ENCODE measurements at places on chromosomes 7 and 10. TPM values are rescaled to one million over a fixed set of nuclear protein-coding genes. Genes with fewer than 3 reads are reported as not detected.
A peak's percentile ranks its signal among the peaks of the same experiment; 100 is the strongest.

WEE2 gene
- total RNA-seq = not detected

OR6V1 gene
- not detected for total RNA-seq

DNA sequence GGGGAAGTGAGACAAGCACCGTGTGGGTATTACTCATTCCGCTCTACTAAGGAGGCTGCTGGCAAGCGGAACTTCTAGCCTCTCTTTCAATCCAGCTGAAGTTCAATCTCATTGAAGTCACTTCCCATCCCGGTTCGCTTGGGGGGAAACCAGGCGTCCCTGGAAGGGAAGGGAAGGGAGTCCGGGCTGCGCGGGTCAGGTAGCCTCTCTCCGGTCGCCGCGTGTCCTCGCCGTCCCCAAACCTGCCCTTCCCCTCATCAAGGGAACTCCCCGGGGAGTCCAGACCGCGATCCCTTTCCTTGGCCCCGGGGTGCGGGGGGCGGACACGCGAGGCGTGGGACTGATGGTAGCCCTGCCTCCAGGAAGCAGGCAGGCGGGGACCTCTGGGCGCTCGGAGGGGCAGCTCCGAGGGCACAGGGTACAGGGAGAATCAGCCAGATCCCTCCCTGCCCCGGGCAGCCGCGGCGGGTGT, 598 bp upstream of the ZEB1 start:
- DNase-seq = peak; percentile 83

DNA sequence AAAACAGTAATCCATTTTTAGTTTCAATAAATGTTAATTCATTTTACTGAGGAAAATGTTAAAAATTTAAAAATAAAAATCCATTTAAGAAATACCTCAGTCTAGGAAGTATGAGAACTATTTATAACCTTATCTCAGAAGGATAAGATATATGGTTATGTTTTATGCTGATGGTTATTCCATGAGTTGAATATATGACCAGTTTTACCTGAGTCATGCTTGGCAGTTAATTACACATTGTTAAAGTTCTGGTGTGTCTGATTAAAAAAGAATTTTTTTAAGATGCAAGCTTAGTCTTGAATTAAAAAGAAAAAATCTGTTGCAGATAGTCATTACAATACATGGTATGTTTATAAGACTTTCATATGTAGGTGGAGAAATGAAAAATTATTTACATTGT, 191.7 kb downstream of the ARL4A start:
- DNase-seq = no peak

DNA sequence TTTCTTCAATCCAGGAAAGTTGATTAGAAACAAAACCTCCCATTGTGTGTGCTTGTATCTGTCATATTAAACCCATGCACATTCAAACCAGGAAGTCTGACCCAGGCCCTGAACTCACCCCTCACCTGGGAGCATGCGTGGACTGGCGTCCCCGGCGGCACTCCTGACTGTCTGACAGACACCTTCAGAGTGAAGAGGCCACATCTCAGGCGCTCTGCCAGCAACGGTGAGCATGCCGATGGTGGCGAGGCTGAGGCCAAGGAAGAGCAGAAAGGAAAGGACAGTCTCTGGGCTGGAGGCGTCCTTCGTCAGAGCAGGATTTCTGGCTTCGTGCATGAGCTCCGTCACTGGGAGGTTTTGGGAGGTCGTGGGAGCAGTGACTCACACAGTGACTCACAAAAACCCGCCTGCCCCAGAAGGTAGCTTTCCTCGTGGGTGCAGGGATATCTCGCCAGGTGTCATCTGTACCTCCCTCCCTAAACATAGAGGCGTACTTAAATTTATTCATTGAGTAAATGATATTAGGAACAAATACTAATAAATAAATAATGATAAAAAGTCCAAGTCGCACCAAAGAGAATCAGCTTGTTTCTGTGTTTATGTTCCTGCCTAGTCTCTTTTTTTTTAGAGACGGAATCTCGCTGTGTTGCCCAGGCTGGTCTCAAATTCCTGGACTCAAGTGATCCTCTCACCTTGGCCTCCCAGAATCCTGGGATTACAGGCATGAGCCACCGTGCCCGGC, 13.5 kb downstream of the IQCE start:
- DNase-seq = peak; percentile 33

DNA sequence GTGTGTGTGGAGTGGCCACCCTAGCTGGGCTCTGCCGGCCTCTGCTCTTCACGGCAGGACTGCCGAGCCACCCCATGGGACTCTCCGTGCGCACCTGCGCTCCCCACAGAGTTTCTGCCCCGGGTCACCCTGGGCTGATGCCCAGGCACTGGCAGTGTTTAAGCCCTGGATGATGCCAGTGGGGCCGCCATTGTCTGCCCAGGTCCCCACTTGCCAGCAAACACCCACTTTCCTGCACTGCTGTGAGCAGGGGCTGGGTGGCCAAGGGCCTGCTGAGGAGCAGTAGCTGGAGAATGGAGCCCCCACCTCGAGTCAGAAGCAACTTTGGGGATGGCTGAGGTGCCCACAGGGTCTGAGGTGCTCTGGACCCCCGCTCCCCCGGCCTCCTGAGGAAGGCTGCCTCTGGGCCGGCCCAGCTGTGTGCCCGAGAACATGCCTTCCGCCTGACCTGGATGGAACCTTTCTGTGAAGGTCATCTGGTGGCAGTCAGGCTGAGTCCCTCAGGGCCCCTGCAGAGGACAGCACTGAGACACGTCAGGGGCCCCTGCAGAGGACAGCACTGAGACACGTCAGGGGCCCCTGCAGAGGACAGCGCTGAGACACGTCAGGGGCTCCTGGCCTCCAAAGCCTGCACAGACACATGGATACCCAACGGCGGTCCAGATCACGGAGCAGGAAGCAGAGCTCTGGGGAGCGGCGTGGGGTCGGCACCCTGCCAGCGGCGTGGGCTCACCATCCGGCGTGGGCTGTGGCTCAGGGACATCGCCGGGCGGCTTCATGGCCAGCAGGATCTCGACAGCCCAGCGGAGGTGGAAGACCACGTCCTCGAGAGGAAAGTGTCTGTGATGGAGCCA, 62.0 kb downstream of the CFAP46 start:
- no peak for DNase-seq

GRCh38 chr10:86020134-86020533, 346.5 kb downstream of the GRID1 start:
- no peak for DNase-seq

Data from GM23248 (cell line).